Right atrium auricular region (tissue), 2 donors: ENCODE measurements at places on chromosomes 2 and 18. TPM values are rescaled to one million over a fixed set of nuclear protein-coding genes. Genes with fewer than 3 reads are reported as not detected.

Gene TSPYL6
- total RNA-seq = not detected

Gene ARL5A
- total RNA-seq = 69.3 TPM

Gene KIAA2012
- not detected for total RNA-seq

Gene MERTK
- total RNA-seq = 4.9 TPM

DNA sequence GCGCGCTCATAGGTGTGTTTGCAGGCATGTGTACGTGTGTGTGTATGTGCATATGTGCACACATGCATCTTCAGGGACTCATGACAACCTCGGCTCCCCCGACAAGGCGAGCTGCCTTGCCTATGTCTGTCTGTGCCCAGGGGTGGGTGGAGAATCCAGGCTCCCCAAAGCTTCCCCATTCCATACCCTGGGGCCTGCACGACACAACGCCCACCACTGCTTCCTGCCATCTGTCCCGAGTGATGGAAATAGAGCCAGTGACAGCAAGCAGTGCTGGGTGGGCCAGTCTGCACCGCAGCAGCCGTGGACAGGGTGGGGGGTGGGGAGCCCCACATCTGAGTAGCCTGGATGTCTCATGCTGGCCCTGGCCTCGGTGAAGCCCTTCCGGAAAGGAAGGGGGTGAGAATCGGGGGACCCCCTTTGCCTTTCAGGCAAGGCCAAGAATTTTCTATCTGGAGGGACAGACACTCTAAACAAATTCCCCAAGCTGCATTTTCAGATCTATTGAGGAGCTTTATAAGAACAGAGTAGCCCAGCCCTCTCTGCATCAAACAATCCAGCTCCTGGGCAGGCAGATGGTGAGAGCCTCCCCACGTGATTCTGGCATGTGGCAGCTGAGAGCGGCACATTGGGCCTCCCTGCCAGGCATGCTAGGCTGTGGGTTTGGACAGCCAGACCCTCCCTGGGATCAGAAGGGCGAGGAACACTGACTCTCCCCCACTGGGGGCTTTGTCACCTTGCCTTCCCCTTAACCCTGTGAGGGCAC lies 4.9 kb downstream of the KCNIP3 start:
- no peak overlapping the region for H3K4me3 ChIP-seq
- no peaks in the 10 kb centered on the region for H3K36me3 ChIP-seq
- no peak for DNase-seq
- no peaks in the 10 kb centered on the region for H3K4me1 ChIP-seq

DNA sequence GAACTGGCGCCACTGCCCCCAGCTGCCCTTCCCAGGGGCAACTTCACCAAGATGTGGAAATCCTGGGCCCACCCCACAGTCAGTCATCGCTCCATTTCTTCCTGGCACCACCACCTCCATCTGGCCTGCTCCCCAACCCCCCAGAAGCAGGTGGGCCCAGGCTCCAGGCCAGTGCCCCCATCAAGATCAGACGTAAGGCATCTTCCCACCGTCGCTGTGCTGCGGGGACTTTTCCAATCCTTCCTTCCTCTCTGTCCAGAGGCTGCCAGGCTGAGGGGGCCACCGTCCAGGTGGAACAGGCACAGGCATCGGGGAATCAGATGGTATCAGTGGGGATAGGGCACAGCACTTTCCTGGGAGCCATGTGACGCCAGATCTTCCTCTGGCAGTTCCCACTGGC lies 8.1 kb downstream of the PRLH start:
- DNase-seq = no peak
- no peaks in the 10 kb centered on the region for H3K27me3 ChIP-seq
- H3K4me3 ChIP-seq = no peak overlapping the region

DNA sequence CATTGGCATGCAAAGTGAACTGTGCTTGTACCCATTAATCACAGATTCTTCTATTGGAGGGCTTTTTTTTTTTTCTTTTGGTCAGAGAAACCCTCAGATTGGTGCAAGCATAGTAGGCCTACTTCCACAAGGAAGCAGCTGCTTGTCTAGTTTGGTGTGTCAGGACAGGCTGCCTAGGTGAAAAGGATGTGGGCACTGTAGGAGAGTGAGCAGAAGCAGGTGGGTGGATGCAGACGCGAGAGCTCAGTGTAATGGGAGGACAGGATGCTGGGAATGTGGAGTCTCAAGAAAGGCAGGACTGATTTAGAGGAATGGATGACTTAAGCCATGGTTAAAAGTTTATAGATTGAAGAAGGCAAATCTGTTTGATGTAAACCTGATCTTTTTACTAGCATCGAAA lies 3.1 kb downstream of the ELP2 start:
- H3K36me3 ChIP-seq = peaks cover 15% of the 10 kb centered on the region
- H3K27ac ChIP-seq = no peak overlapping the region
- no peak overlapping the region for H3K4me3 ChIP-seq
- DNase-seq = no peak
- no peaks in the 10 kb centered on the region for H3K27me3 ChIP-seq
- peaks cover 37% of the 10 kb centered on the region for H3K4me1 ChIP-seq

DNA sequence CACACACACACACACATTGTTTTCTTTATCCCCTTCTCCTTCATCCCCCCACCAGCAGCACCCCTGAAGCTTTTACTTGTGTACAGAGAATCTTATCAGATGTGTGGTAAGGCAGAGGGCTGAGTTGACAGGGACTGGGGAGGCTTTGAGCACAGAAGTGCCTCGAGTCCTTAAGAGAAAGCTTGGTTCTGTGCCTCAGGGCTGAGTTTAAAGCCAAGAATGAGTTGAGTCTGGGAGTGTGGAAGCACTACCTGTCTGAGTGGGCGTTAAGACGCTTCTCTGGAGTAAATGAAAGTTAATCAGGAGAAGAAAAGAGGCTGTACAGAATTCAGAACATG lies 2.7 kb downstream of the ID2 start:
- peak overlapping the region; percentile 71 for H3K4me3 ChIP-seq
- H3K27me3 ChIP-seq = no peaks in the 10 kb centered on the region
- H3K27ac ChIP-seq = peak overlapping the region; percentile 82

DNA sequence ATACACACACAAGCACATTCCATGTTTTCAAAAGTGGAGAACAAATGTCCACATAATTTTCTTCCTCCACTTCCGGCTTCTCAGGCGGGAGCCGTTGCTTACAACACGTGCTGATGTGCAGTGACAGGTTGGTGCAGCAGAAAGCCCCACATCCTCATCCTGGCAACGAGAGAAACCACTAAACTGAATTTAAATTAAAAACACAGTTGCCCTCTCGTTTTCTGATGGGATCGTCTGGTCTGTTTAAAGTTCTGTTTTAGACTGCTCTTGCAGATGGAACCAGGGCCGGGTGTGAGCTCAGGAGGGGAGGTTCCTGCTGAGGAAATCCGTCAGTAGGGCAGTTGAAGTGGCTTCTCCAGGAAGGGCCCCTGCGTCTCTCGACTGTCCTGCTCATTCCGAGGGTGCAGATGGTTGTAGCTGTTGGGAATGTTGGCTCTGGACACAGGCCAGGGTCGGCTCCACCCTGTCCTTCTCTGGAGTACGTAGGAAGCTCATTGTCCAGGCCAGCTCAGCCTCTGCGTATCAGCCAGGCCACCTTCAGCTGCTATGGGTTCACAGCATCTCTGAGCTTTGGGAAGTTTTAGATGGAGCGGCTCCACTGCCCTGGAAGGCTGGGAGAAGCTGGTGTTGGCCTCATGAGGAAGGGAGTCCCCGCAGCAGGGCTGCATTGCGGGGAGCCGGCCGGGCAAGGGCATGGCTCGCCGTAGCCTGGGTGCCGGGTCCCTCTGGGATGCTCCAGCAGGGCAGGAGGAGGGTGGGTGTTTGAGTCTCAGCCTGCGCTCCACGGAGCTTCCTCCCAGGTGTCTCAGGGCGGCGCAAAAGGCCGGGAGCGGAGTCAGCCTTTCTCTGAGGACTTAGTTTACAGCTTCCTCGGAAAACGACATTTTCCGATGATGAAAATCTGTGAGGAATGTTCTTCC lies 58.3 kb downstream of the NFATC1 start:
- H3K4me1 ChIP-seq = no peaks in the 10 kb centered on the region
- H3K27ac ChIP-seq = no peak overlapping the region
- peaks cover 43% of the 10 kb centered on the region for H3K36me3 ChIP-seq
- no peaks in the 10 kb centered on the region for H3K27me3 ChIP-seq
- no peak overlapping the region for H3K4me3 ChIP-seq

DNA sequence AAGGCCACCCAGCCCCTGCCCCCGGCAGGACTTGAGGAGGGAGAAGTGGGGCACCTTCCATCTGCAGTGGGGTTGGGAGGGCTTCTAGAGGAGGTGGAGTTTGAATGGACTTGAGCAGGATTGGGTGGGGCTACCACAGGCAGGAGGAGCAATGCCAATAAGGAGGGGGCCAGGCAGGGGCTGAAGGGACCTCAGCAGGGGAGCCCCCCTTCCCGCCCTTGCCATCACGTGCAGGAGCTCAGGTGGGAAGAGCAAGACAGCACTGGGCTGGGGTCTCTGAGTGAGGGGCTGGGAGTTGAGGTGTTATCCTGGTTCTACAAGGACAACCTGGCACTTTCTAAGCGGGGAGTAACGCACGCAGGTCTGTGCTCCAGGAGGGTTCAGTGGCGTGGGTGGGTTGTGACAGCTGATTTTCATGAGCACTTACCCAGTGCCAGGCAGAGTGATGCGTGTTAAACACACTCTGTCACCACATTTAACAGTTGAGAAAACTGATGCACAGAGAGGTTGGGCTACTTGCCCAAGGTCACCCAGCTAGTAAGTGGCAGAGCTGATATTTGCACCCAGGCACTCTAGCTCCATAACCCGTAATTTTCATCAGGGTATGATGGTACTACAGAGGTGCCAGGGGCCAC lies 4.8 kb downstream of the CHRND start:
- H3K27ac ChIP-seq = no peak overlapping the region
- no peak overlapping the region for H3K4me3 ChIP-seq
- no peak for DNase-seq
- H3K36me3 ChIP-seq = no peaks in the 10 kb centered on the region

GRCh38 chr2:199570934-199571333 lies 113.2 kb upstream of the SATB2 start:
- DNase-seq = no peak
- no peaks in the 10 kb centered on the region for H3K36me3 ChIP-seq
- no peaks in the 10 kb centered on the region for H3K27me3 ChIP-seq
- no peak overlapping the region for H3K27ac ChIP-seq

GRCh38 chr18:963276-963675 lies 58.6 kb downstream of the ADCYAP1 start:
- H3K4me3 ChIP-seq = no peak overlapping the region
- no peak overlapping the region for H3K27ac ChIP-seq
- no peaks in the 10 kb centered on the region for H3K36me3 ChIP-seq
- no peaks in the 10 kb centered on the region for H3K27me3 ChIP-seq
- no peaks in the 10 kb centered on the region for H3K4me1 ChIP-seq

DNA sequence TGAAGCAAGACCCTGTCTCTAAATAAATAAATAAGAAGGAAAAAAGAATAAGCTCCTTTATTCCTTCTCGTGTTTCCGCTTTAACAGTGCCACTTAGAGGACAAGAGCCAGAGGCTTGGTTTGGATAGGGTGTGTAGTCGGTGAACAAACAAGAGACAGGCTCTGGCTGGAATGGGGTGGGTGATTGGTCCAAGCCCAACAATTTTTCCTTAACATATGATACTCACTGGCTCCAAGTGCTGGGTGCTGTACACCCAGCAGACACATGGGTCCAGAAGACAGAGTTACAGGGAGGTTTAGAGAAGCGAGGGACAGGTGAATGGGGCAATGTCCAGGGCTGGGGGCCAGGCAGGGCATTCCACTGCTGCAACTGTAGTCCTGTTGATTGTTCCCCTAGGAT lies 77.8 kb downstream of the NCAPH start:
- no peak for DNase-seq
- no peaks in the 10 kb centered on the region for H3K4me1 ChIP-seq
- H3K27ac ChIP-seq = peak overlapping the region; percentile 23
- H3K36me3 ChIP-seq = no peaks in the 10 kb centered on the region

GRCh38 chr2:194260185-194260584 lies 1396.8 kb upstream of the SLC39A10 start:
- H3K4me1 ChIP-seq = no peaks in the 10 kb centered on the region
- H3K36me3 ChIP-seq = no peaks in the 10 kb centered on the region
- H3K27ac ChIP-seq = no peak overlapping the region
- H3K27me3 ChIP-seq = no peaks in the 10 kb centered on the region
- no peak for DNase-seq

GRCh38 chr2:204533629-204534370 lies 11.5 kb upstream of the PARD3B start:
- no peak overlapping the region for H3K4me3 ChIP-seq
- DNase-seq = no peak
- H3K27me3 ChIP-seq = no peaks in the 10 kb centered on the region
- H3K4me1 ChIP-seq = peaks cover 3% of the 10 kb centered on the region

DNA sequence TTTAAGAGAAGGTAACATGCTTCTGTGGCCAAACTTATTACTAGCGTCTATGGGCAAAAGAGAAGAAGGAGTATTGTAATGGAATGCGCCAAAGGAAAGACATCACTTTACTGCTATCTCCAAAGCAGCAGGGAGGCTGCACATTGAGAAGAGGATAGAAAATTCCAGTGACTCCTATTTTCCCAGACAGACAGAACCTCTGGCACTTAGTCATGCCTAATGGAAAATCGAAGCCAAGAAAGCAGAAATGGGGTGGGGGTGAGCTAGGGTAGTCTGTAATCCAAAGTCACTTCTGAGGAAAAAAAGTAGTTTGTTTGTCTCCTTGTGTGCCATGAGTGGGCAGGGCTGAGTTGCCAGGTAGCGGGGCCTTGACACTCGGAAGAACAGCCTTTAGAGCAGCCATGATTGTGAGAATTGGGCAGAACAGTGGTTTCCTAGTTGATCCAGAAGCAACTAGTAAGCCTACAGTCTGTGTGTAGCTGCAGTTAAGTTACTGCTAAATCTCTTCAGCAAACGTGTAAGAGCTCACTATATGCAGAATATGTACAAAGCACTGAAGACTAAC lies 79.4 kb upstream of the FOSL2 start:
- no peak overlapping the region for H3K27ac ChIP-seq
- DNase-seq = no peak
- H3K4me1 ChIP-seq = peaks cover 13% of the 10 kb centered on the region
- no peak overlapping the region for H3K4me3 ChIP-seq

DNA sequence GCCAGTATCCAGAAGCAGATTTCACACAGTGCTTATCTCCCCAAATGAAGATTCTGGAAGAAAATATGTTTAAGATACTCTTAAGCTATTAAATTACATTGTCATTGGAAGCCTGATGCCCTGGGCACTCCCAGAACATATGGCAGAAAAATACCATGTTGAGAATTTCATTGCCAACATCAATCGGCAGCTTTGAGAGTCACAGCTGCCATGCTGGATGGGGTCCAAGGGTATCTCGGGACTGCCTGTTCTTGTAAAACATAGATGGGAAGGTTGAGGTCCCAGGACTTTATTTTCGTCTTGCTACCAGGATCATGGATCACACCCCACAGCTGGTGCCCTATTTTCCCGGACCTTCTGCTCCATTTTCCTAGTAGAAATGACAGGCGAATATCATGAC lies 632.5 kb downstream of the SUCLG1 start:
- H3K27me3 ChIP-seq = no peaks in the 10 kb centered on the region
- H3K36me3 ChIP-seq = no peaks in the 10 kb centered on the region
- no peaks in the 10 kb centered on the region for H3K4me1 ChIP-seq
- DNase-seq = no peak
- H3K27ac ChIP-seq = no peak overlapping the region

DNA sequence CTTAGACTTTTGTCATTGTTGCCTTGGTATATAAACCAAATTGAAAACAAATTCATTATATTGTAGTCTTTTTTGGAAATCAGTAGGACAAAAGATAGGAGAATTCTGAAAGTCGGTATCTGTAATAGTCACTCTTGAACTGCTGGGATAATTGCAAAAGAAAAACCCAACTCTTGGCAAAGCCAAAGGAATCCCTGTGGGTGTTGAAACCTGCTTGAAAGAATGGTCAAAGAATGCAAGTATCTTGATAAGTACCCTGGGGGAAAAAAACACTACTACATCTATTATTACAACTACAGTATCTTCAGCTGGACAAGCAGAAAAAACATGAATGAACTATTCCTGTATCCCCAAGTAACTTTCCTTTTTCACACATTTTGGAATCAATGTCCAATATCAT lies 7.3 kb upstream of the FAM237A start:
- H3K27ac ChIP-seq = no peak overlapping the region
- no peaks in the 10 kb centered on the region for H3K4me1 ChIP-seq
- H3K36me3 ChIP-seq = no peaks in the 10 kb centered on the region
- no peak overlapping the region for H3K4me3 ChIP-seq
- H3K27me3 ChIP-seq = no peaks in the 10 kb centered on the region
- DNase-seq = no peak
